Stimulated activated CD4-positive, alpha-beta T cell treated with anti-CD3 and anti-CD28 coated beads, Interleukin-4, amount 100 ng/mL, for 1 hour (primary cell): ENCODE measurements at places on chromosomes 2 and 18.

DNA sequence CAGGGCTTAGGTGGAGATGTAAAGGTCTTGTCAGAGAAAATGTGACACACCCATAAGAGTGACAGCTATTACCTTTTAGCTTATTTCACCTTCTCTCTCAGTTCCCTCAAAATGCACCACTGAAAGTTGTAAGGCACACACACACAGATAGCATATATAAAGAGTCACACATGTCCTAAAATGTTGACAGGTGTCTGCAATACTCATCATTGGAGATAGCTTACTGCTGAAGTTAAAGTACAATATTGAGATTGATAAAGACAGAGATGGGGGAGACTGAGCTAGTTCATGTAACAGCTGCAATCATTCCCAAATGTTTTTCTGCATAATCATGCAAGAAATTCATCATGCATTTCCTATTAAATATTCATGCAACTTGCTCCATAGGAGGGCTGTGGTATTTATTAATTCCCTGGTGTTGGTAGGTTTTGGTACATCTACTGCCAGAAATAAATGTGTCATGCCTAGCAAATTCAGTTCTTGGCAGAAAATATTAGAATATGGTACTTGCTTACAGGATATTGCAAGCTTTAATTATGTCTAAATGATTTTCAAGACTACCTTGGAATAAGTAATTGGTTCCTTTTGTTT lies 118.8 kb upstream of the RBMS1 start:
- DNase-seq = no peak

GRCh38 chr18:13612196-13612997 lies 114.0 kb downstream of the FAM210A start:
- DNase-seq = peak; percentile 69

DNA sequence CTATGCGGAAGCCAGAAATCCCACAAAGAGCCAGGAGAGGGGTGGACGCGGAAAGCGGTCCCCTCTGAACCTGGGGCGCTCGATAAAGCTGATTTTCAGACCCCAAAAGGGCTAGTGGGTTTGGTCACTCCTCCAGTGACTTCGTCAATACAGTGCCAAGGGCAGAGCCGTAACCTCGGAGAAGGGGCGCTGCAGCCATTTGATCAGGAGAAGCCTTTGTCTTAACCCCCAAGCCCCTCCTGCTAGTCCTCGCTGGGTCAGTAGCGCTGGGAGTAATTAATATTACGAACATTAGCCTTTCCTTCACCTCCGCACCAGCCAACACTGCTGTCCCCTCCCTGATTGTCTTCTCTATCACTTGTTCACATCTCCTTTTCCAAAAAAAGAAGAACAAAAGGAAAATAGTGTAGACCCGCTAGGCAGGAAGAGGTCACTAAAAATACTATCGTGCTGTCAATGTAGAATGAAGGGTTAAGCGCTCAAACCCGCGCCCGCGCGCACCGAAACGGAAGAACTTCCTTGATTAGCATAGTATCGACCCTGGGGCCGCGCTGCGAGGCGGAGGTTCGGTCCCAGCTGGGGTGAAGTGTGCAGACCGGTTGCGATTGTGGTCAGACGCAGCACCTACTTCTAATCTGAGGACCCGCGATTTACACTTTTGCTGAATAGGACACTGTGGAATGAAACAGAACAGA lies 63.2 kb upstream of the MAPRE2 start:
- peak; percentile 59 for DNase-seq

GRCh38 chr2:29110916-29111535 lies 4.2 kb upstream of the CLIP4 start:
- DNase-seq = no peak

DNA sequence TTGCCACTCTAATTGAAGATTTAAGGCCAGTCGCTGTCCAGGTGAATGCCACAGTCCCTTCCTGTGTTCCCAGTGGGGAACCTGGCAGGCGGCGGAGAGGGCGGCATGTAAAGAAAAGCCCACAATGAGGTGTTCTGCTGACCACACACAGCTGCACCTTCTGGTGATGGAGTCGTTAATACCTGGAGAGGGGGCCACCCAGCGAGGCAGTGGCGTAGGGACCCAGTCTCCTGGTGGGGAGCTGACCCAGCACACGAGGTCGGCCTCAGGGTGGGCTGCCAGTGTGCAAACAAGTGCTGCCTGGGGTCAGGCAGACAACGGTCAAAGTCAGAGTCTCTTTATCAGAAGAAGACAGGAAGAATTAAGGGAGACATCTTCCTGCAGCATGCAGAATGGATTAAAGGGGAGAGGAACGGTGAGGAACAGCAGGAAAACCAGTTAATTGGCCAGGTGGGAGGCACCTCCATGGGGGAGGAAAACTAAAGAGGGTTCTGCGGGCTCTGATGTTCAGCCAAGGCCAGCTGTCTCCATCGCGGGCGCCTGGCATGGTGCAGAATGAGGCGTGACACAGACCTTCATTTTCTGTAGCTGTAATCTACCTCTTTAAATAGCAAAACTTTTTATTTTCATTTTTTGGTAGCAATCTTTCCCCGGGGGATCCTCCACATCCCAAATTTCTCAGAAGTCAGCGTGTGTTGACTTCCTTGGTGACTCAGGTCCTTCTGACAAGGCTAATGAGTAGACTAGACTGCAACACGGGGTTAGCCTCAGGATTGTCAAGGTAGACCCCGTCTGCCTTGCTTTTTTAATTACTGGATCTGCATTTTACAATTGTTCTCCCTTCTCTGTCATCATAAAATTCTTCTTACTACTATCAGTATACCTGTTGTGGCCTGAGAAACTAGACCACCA lies 78.3 kb downstream of the SMAD7 start:
- DNase-seq = no peak

- no peak for DNase-seq
Measured at GRCh38 chr2:109350526-109350925, 221.5 kb downstream of the SH3RF3 start.

GRCh38 chr2:10375570-10376281 lies 72.4 kb downstream of the ODC1 start:
- peak; percentile 37 for DNase-seq

DNA sequence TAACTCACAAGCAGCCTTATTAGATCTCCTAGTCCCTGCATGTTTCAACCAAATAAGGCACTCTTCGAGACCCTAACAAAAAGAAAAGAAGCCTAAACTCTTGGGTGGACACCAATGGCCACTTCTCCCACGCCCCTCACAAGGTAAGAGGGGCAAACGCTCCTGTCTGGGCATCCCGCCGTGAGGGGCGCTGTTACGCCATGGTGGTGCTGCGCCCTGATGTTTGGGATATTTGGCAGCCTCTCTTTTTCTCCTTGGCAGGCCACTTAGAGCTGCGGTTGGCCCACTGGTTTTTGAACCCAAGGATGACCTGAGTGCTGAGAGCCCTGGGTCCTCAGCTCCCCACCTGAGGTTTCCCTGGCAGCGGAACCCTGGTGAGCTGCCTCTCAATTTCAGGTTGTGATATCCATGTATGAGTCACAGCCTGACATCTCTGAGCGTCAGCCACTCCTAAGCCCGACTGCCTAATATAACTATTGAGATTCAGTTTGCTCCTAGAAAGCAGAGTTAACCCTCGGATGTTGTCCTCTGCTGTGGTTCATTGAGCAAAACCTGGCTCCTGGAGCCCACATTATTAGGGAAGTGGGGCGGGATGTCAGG lies 103.3 kb downstream of the COL6A3 start:
- DNase-seq = no peak

GRCh38 chr2:227052879-227053278 lies 111.1 kb downstream of the COL4A4 start:
- DNase-seq = no peak

DNA sequence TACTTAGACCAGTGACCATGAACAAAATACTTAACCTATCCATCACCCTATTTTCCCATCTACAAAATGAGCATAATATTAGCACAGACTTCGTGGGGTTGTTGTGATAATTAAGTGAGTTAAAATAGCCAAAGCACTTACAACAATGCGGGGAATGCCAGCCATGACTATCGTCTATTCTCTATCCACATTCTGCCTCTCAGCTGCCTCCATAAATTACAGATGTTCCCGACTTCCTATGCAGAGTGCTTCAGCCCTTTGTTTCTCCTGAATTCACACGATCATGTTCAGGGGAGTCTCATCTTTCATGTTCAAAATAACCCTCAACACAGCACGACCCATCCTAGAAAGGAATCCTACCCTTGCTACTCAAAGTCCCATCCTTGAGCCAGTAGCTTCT lies 211.6 kb downstream of the EN1 start:
- DNase-seq = no peak

DNA sequence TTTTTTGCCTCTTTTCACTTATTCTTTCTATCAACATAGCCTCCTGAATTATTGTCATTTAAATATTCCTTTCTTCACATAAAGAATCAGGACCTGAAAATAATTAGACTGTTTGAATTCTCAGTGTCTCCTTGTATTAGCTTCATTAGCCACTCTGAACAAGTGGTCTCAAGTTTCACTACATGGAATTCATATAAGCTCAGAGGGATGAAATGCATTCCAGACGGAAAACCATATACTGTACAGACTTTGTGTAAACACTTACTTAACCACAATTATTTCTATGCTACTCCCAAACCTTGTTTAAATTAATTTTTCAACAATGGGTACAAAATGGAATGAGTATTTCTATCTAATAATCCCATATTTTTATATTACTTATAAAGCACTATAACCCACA lies 53.4 kb downstream of the CHN1 start:
- DNase-seq = no peak

GRCh38 chr2:50042771-50043170 lies 888.5 kb upstream of the FSHR start:
- no peak for DNase-seq

- DNase-seq = no peak
Measured at GRCh38 chr2:44951714-44952113, 10.2 kb downstream of the SIX3 start.

- no peak for DNase-seq
Measured at GRCh38 chr2:137316075-137316474, 550.7 kb downstream of the THSD7B start.

DNA sequence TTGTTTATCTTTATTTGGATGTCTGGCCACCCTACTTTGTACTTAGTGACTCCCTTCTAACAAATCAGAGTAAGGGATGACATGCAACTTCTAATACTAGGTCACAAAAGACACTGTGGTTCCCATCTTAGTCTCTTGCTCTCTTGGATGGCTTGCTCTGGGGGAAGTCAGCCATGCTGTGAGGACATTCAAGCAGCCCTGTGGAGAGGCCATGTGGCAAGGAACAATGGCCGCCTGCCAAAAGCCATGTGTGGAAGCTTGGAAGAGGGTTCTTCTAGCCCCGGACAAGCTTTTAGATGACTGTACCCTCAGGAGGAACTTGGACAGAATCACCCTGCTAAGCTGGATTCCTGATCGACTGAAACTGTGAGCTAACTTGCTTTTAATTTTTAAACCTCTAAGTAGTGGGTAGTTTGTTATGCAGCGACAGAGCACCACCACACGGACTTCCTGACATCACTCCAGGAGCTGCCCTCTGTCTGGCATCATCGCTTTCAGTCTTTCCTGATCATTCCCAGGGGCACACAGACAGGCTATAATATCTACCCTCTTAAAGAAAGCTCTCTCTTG lies 116.8 kb upstream of the ODC1 start:
- no peak for DNase-seq

GRCh38 chr2:12005886-12006681 lies 259.7 kb downstream of the LPIN1 start:
- DNase-seq = peak; percentile 67

- no peak for DNase-seq
Measured at GRCh38 chr2:47069628-47070154, 85.4 kb downstream of the STPG4 start.

- DNase-seq = no peak
Measured at GRCh38 chr18:52723550-52723970, 383.6 kb downstream of the DCC start.

GRCh38 chr2:53312181-53312580 lies 455.4 kb upstream of the CHAC2 start:
- DNase-seq = no peak

GRCh38 chr2:128234613-128235012 lies 84.1 kb downstream of the HS6ST1 start:
- no peak for DNase-seq

DNA sequence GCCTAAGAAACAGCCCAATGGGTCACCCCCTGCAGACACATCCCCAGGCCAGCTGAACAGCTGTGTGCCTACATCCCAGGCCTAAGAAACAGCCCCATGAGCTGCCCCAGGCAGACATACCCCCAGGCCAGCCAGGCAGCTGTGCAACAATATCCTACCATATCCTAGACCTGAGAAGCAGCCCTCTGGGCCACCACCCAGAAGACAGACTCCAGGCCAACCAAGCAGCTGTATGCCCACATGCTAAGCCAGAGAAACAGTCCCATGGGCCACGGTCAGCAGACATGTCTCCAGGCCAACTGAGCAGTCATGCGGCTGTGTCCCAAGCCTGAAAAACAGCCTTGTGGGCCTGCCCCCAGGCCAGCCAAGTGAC lies 205.5 kb downstream of the ATAD2B start:
- DNase-seq = no peak

DNA sequence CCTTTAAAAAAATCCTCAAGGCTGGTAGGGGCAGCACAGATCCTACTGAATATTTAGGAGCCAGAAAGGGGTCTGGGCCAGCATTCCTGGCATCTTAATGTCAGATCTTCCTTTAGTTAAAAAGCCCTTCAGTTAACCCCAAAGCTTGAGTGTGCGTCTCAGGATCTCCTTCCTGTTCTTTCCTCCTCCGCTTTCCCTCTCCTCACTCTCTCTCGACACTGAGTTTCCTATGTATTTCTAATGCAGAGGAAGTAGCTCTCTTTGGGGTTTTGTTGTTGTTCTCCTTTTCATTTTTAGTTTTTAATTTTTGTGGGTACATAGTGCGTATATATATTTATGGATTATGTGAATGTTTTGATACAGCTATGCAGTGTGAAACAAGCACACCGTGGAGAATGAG lies 109.9 kb upstream of the COPS8 start:
- DNase-seq = no peak

- no peak for DNase-seq
Measured at GRCh38 chr2:208266553-208266893, 468 bp downstream of the PIKFYVE start.

GRCh38 chr2:205835923-205836322 lies 153.6 kb downstream of the NRP2 start:
- no peak for DNase-seq

GRCh38 chr2:56510610-56511009 lies 326.8 kb downstream of the CCDC85A start:
- DNase-seq = no peak
